ENCODE measurements at places on chromosomes 6 and 20.

GRCh38 chr20:50601511-50602431 is 89.6 kb downstream of the RIPOR3 start:
- no peak for DNase-seq

DNA sequence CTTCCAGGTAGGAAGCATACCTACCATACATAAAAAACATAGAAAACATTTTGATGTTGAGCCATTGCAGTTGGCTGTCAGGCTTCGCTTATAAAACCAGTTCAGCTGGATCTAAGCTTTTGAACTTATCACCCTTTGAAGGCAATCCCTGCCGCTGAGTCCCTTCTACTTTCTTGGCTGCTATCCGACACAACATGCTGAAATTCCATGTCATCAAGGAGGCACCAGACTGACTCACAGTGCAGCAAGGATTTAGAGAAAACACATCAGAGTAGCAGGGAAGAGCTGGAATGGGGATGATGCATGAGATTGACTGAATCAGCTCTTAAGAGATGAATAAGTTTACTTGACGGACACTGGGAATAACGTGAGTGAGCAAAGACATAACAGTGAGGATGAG is 135.0 kb upstream of the MAN1A1 start:
- no peak for DNase-seq

- DNase-seq = no peak
Observed at GRCh38 chr6:104601721-104602120, 258.0 kb downstream of the HACE1 start.

- DNase-seq = peak; percentile 8
Observed at GRCh38 chr20:38229376-38230252, 30.9 kb downstream of the KIAA1755 start.

GRCh38 chr20:61500791-61501321 is 248.8 kb downstream of the CDH4 start:
- peak; percentile 3 for DNase-seq

- DNase-seq = no peak
Observed at GRCh38 chr6:12173181-12173580, 117.0 kb upstream of the EDN1 start.

DNA sequence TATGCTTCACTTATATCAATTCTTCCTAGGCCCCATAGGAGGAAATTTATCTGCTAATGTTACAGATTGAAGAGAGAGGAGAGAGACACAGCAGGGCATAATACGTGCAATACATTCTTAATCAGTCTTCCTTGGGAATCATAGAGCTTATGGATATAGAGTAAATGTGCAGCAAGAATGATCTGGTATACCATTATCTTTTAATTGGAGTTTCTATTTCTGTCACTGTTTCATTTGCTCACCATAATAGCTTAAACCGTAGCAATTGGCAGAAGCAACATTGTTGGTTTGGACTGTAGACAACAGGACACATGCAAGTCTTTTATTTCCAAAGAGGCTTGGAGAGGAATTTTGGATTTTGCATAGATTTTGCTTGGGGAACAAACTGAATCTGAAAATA is 68.1 kb upstream of the PCSK2 start:
- no peak for DNase-seq

DNA sequence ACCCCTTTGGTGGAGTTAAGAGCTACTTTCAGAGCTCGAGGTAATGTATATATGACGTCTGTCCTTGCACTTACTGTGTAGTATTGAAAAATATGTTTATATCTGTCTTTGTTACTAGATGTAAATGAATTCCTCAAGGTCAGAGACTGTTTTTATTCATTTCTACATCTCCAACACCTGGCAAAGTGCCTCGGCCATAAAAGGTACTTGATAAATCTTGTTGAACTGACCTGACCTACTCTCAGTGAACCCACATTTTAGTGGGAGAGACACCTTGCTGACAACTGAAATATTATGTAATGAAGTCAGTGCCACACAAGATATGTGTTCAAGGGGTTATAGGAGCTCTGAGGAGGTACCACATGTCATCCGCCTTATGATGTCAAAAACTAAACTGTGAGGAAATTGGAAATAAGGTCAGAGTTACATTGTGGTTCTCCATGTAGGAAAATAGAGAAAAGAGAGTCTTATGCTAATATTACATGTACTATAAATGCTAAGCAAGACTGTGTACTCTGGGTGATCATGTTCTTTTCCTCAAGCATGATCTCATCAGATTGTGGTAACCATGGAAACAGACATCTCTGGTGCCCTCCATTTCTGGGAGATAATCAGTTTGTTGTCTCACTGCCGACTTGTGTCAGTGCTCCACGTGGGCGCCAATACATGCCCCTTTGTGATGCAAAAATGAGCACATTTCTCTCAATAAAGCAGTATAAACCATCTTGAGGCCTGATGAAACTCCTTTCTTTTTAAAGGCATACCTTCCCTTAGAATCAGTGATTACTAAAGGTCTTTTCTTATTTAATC is 5.7 kb upstream of the TMEM30A start:
- DNase-seq = no peak
